Stimulated activated CD8-positive, alpha-beta memory T cell treated with anti-CD3 and anti-CD28 coated beads, Interleukin-7, amount 100 ng/mL, for 4 hours (primary cell): ENCODE measurements at places on chromosomes 2 and 18.

GRCh38 chr2:38438883-38439612 lies 62.0 kb upstream of the ATL2 start:
- DNase-seq = no peak

GRCh38 chr2:80153151-80153550 lies 151.4 kb downstream of the LRRTM1 start:
- DNase-seq = no peak

DNA sequence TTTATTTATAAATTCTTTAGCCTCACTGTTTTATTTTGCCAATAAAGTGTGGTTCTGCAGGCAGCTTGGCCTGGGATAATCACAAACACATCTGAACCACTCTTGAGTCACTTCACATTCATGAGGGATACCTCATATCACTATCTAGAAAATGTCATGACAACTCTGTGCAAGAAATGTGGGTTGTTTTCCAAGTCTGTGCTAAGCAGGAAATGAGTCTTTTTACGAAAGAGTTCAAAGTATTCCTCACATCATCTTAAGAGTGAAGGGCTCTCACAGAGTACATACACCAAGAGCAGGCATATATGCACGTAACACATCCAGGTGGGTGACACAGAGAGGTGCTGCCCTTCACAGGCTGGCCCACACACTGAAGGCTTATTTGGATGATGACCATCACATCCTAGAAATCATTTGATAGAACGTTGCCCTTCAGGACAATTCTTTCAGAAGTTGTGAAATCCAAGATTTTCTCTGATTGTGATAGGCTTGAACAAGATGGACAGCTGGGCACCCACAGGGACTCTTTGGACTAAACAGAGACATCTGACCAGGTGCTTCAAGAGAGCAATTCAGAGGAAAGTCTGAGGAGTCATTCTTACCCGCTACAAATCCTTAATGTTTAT lies 811.1 kb upstream of the LRATD1 start:
- no peak for DNase-seq

- DNase-seq = no peak
Observed at GRCh38 chr18:49613641-49614151, 51.8 kb downstream of the LIPG start.

GRCh38 chr18:2312440-2312839 lies 258.9 kb downstream of the METTL4 start:
- DNase-seq = no peak

- no peak for DNase-seq
Observed at GRCh38 chr2:208192611-208193236, 2.9 kb upstream of the C2orf80 start.

DNA sequence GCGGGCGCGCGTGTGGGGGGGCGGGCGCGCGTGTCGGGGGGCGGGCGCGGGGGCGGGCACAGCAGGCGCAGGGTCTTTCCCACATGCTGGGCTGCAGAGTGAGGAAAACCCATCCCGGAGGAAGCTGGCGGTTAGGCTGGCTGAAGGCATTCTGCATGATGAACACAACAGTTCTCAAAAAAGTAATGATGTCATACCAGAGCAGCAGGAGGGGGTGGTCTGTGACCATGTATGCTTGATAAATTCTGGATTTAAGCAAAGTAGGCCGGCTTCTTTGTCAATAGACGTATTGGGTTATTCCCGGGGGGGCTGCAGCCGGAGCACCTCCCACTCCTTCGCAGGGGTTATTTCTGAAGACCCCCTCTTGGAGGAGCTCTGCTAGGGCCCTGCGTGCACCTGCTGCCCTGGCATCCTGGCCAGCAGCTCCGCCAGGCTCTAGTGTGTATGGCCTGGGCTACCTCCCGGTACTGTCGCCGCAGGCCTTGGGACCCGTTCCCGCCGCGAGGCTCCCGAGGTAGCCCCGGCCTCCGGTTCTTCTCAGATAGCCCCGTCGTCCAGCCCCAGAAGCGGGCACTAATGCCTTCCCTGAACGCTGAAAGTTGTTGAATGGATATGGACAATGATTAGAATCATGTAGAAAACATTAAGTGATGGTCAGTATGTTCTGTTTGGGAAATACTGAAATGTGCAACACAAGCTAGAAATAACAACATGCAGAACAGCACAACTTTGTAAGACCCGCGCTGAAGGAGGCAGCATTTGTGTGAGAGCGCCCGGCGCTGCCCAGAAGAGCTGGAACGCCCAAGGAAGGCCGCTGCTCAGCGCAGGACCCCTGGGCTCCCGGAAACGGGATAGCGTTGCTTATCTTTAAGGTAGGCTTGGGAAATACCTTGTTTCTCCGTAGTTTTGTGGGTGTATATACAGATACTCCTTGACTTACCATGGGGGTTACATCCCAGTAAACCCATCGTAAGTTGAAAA lies 101.4 kb upstream of the RAB6C start:
- DNase-seq = no peak

- no peak for DNase-seq
Observed at GRCh38 chr2:154386186-154386585, 312.3 kb upstream of the KCNJ3 start.

GRCh38 chr2:191574232-191574631 lies 103.7 kb upstream of the NABP1 start:
- DNase-seq = no peak

- peak; percentile 82 for DNase-seq
Observed at GRCh38 chr18:50307738-50308470, 20.4 kb upstream of the CXXC1 start.

DNA sequence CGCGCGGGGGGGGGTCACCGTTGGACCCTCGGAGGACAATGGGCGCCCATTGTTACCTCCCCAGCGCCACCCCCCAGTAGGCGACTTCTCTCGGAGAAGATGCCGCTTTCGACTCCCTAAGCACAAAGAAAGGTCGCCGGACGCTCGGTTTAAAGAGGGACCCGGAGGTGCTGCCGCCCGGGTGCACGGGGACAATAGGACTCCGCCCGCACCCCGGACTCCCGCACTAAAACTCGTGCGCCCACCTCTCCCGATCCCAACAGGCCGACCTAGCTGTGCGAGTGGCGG lies 318 bp upstream of the CDC42EP3 start:
- DNase-seq = no peak

GRCh38 chr18:10417191-10417590 lies 37.2 kb upstream of the APCDD1 start:
- DNase-seq = no peak

DNA sequence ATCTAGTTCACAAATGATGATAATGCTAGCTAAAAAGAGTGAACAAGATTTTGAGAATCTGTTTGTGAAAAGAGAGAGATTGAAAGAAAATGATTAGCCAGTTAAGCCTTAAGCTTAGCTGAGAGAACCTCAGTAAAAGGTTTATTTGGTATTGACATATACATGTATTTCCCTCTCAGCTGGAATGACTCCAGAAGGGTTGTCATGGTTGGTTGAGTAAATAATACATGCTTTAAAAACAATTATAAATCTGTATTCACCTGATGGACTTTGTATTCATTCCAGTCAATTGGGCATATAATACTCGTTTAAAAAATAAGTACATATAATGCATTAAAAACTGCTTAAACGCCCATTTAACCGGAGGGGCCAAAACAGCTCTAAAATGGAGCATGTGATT lies 181.4 kb downstream of the GRB14 start:
- no peak for DNase-seq

GRCh38 chr2:157223624-157224205 lies 33.8 kb upstream of the GALNT5 start:
- no peak for DNase-seq

DNA sequence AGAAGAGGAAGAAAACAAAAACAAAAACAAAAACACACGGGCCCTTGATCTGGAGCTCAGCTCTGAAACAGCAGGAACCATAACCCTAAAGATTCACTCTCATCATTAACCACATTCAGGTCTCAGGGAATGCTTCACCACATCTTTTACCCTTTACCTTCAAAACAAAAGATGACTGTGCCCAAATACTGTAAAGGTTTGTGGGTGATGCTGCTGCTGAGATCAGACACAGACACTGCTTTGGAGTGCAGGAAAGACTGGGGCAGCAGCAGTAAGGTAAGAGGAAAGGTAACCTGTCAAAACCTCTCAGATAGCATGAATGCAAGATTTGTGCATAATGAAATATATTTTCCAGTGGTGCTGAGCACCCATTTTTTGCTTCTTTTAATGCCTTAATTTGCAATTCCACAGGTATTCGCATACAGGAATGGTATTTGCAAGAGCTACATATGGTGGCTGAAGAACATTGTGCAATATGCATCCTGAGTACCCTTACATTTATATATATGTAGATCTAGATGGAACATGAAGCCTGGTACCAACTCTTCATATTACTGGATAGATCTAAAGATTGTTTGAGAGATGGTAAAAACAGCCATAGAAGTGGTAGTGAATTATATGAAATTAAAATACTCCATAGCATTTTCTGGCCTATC lies 4.1 kb upstream of the FLACC1 start:
- no peak for DNase-seq

DNA sequence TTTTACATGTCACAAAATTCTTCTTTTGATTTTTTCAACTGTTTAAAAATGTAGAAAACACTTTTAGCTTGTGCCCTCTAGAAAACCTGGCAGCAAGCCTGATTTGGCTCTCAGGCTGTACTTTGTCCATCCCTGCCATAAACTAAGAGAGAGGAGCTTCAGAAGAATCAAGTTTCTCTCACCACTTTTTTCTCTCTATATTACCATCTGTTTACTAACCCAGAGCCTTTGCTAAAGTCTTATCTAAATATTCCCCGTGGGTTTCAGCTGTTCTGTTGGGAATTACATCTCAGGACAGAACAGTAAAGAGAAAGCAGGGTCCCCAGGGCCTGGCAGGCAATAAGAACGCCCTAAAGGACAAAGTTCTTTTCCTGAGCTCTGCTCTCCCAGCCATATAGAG lies 409.1 kb upstream of the CRIM1 start:
- DNase-seq = no peak

- DNase-seq = no peak
Observed at GRCh38 chr2:160205505-160205904, 5.4 kb upstream of the ITGB6 start.
